ENCODE measurements at places on chromosomes 2 and 18. TPM values are rescaled to one million over a fixed set of nuclear protein-coding genes. Genes with fewer than 3 reads are reported as not detected.

- H3K4me3 ChIP-seq = no peak overlapping the region
- H3K4me1 ChIP-seq = no peaks in the 10 kb centered on the region
- no peak overlapping the region for H3K27ac ChIP-seq
- no peaks in the 10 kb centered on the region for H3K27me3 ChIP-seq
- H3K36me3 ChIP-seq = no peaks in the 10 kb centered on the region
These were observed 139.2 kb downstream of the ARL4C start for GRCh38 chr2:234357666-234358065.

DNA sequence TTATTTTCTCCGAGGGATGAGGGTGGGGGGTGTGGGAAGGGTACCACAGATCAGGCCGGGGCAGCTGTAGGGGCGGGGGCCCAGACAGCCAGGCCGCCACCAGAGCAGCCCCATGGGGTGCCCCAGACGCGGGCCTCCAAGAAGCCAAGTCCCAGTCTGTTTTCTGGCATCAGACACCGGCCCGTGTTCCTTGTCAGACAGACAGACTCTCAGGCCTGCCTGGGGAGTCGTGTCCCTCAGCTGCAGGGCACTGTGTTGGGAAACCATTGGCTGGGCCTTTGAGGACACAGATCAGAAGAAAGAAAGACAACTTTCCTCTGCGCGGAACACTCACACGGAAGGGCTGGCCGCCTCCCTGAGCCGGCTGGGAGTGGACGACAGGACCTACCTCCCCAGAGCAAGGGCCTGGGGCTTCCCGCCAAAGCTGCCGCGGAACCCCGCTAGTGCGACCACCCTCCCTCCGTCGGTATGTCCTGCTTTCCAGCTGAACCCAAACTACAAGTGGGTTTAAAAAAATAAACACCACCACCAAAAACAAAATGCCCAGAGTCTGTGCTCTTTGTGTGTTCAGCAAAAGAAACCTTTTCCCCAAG lies 88.0 kb downstream of the SMAD7 start:
- no peaks in the 10 kb centered on the region for H3K36me3 ChIP-seq
- H3K4me1 ChIP-seq = peaks cover 21% of the 10 kb centered on the region
- H3K27me3 ChIP-seq = no peaks in the 10 kb centered on the region
- no peak overlapping the region for H3K4me3 ChIP-seq
- no peak for DNase-seq
- H3K27ac ChIP-seq = no peak overlapping the region

DNA sequence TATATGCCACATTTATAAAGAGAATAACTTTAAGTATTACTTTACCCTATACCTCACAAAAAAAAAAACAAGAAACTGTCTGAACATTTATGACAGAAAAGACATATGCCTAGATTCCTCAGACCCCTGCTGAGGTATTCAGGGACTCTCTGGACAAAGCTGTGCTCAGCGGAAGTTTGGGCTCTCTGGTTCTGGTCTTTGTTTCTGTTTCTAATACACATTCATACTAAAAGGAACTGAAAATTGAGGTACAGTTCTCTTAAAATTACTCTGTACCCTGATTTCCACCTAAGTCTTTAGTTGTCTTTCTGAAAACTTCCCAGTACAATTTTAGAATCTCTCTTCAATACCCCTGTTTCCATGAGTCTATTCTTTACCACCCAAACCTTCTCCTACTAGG lies 160.3 kb downstream of the IKZF2 start:
- no peak overlapping the region for H3K4me3 ChIP-seq
- no peak for DNase-seq
- H3K36me3 ChIP-seq = peaks cover 9% of the 10 kb centered on the region
- no peaks in the 10 kb centered on the region for H3K27me3 ChIP-seq

DNA sequence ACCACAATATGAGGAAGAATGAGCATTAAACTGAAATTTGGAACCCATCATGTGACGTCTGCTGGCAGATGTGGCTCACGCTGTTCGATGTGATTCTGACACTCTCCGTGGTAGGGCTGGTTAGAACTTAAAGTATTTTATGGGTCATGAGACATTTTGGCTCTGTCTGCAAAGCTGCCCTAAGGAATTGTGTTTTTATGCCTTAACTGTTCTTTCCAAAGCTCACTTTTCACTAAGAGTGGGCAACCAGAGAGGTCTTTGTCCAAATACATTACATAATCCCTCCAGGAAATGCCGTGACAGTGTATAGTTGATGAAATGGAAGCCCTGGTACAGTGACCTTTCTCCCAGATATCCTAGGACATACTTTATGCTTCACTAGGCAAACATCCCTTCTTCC lies 119.1 kb downstream of the AQP4 start:
- H3K36me3 ChIP-seq = no peaks in the 10 kb centered on the region
- no peak overlapping the region for H3K27ac ChIP-seq
- no peak for DNase-seq
- H3K4me3 ChIP-seq = no peak overlapping the region
- no peaks in the 10 kb centered on the region for H3K27me3 ChIP-seq
- no peaks in the 10 kb centered on the region for H3K4me1 ChIP-seq

- no peaks in the 10 kb centered on the region for H3K27me3 ChIP-seq
- DNase-seq = no peak
- no peak overlapping the region for H3K4me3 ChIP-seq
These were observed 33.8 kb upstream of the TMEM17 start for GRCh38 chr2:62539606-62540407.

- H3K36me3 ChIP-seq = no peaks in the 10 kb centered on the region
- no peak for DNase-seq
- H3K4me1 ChIP-seq = peaks cover 48% of the 10 kb centered on the region
- no peaks in the 10 kb centered on the region for H3K27me3 ChIP-seq
- H3K27ac ChIP-seq = no peak overlapping the region
These were observed 305.4 kb upstream of the LYPD1 start for GRCh38 chr2:132975193-132976105.

Gene VIT
- total RNA-seq = not detected

Gene ASB18
- not detected for total RNA-seq

Gene HNMT
- 0.82 TPM for total RNA-seq

Gene KCNE4
- total RNA-seq = 68.0 TPM
